ENCODE measurements at places on chromosomes 3 and 15. TPM values are rescaled to one million over a fixed set of nuclear protein-coding genes. Genes with fewer than 3 reads are reported as not detected.

LMOD3 gene
- not detected for polyA plus RNA-seq

CGNL1 gene
- 1.8 TPM for polyA plus RNA-seq

SLC28A2 gene
- polyA plus RNA-seq, result not detected

PGBD4 gene
- 4.3 TPM for polyA plus RNA-seq

SLC4A7 gene
- 33.6 TPM for polyA plus RNA-seq

GRCh38 chr15:70741107-70741531 is 22.2 kb downstream of the UACA start:
- DNase-seq, result peak; percentile 55

- DNase-seq, result no peak
Measured at GRCh38 chr3:29686889-29687592, 406.2 kb downstream of the RBMS3 start.

DNA sequence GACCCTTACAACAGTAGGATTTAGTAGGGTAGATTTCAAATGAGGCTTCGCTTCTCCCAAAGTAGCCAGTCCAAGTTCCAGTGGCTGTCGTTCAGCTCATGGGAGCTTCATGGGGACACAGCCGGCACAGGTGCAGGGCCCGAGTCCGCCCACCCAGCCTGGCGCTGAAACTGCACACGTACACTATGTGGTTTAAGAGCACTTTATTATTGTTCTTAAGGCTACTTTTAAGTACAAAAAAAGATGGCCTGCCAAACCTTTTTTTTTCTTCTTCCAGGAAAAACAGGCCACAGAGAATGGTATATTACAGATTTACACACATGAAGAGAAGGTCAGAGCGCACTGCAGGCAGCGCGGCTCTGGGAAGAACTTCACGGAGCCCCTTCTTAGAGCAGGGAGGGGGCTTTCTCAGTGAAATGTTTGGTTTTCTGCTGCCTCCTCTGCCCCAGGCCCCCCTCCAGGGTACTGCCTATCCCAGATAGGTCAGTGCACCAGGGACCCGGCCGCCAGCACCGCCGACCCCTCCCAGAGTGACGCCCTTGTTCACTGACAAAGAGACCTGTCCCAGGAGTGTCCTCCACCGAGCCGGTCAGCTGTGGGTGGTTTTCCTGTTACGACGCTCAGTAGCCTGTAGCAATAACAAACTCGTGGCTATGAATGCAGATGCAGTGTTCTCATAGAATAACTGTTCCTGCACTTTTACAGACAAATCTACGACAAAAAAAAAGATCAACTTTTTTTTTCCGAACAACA is 87.7 kb downstream of the VGLL4 start:
- DNase-seq, result no peak

- no peak for DNase-seq
Measured at GRCh38 chr15:95249524-95249923, 1018.2 kb downstream of the MCTP2 start.

DNA sequence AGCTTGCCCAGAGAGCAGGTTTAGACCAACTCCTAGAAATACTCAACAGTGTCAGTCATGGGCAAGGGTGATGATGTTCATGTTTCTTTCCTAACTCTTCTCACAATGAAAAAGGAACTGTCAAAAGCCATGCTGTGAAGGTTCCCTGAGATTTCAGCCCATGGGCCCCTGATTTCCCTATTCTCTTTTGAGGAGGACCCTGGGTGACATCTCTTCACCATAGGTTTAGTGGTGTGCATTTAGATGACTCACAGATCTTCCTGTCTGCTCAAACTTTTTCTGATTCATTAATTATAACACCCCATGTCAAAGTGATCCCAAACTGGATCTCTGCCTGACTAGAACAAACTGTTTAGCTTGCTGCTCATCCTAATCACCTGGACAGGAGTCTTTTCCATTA is 108.0 kb downstream of the BBX start:
- no peak for DNase-seq

- DNase-seq, result no peak
Measured at GRCh38 chr3:148998297-148998696, 7.0 kb downstream of the GYG1 start.

GRCh38 chr3:141383555-141384129 is 15.3 kb downstream of the ZBTB38 start:
- no peak for DNase-seq

DNA sequence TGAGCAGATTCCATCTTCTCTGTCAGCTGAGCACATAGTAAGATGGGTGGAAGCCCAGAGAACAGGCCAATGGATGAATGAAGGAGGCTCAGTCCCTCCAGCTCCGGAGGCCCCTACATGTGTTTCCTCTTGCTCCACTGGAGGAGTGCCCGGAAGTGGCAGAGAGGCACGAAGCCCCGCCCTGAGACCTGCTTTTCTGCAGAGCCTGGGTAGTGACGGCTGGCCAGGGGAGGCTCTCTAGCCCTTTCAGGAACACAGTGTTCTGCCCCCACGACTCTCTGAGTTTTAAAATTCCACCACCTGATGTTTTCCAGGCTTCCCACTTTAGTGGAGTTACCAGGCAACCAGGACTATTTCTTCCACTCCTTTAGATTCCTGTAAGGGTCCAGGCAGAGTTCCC is 149.4 kb upstream of the SLC6A11 start:
- no peak for DNase-seq

DNA sequence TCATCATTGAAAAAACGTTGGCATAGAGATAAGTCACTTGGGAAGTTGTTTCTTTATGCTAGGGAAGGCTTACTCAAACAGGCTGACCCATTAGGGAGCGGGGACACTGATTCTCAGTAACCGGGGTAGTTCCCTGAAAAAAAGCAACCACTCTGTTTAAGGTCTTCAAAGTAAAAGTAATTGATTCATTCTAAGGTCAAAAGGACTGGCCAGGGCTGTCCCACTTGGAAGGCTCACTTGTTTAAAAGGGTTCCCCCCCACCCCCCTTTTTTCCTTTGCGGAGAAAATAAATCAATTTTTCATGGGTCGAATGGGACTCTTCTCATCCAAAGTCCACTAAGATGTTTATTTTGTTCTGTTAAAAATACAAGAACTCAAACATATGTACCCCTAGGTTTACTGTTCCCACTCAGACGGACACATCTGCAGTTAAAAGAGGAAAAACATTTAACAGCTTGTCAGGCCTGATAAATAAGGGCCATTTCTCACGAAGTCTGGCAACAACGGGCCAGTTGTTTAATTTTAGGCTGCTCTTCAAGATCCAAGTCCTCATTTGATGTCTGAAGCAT is 53.0 kb downstream of the ARHGEF3 start:
- no peak for DNase-seq

- DNase-seq, result peak; percentile 54
Measured at GRCh38 chr3:126245811-126246727, 65.7 kb upstream of the ALDH1L1 start.

DNA sequence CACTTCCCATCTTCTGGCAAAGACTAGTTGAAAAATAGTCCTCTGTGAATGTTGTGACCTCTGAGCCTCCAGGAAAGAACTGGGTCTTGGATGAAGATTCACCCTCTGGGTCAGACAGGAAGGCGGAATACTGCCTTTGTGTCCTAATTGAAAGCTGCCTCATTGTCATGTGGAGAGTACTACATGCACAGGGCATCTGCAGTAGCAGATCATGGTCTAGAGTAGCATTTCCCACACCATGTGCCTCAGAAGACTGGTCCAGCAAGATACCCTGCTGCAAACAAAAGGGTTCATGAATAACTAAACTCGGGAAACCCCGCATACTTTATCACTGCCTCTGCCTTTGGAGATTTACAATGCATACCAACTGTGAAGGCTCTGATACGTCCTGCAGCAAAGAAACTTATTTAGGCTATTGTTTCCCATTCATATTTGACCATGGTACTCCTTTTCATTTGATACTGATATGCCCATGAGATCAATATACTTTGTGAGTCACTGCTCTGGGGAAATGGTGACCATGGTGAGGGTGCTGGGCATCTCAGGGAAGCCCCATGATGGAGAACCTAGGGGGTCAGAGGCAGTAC is 22.7 kb downstream of the IRAK2 start:
- DNase-seq, result no peak

GRCh38 chr3:43688245-43688650 is 2.5 kb upstream of the ABHD5 start:
- no peak for DNase-seq

DNA sequence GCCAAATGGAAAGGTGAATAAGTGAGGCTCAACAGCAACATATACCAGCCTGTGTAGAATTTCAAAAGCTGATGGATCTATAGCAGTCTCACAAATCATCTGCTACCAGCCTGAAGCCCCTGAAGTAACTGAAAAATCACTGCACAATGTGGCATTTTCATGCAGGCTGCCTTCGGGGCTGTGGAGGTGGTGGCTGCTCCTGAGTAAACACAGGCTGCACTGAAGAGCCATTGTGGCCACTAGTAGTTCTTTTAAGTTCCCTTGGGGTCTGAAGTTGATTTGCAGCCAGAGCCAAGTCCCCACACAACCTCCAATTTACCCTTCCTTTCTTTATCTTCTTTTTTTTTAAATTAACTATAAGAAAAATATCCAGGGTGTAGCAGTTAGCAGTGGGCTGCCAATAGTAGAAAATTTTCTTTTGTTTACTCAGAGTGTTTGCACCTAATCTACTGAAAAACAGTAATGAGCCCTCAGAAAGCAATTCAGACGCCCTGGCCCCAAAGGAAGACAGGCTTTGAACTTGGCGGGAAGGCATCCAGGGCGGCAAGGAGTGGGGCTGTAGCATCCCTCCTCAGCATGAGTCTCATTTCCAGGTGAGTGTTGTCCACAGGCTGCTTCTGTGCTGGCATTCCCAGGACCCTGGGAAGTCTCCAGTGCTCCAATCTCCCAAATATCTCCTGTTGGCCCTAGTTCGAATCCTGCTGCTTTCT is 13.3 kb upstream of the SUSD5 start:
- no peak for DNase-seq

- DNase-seq, result no peak
Measured at GRCh38 chr15:52134502-52135144, 22.0 kb upstream of the BCL2L10 start.
